Fibroblast of skin of right quadriceps (primary cell): ENCODE measurements at places on chromosomes 16 and 17.

DNA sequence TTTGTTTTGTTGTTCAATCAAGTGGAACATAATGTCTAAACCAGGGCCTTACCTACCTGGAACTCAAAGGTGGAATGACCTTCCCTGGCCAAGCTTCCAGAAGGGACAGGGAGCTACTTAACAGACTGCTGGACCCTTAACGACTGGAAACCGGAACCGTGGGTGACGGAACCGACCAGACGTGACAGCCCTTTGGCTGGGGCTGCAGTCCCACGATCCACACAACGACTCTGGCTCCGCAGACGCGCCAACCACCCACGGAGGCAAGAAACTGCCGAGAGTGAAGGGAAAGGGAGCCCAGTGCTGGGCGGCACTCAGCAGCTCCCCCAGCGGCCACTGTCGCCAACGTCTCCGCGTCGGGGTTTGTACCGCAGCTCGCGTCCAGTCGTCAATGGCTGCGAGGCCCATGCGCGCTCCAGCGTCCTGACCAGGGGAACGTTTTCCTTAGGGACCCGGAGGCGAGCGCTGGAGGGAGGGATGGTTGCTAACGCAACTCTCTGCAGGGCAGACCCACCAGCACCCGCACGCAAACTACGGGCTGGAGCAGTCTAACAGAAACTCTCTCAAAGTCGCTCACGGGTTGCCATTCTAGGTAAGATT lies 5.5 kb upstream of the KIF22 start:
- peak; percentile 58 for DNase-seq

- no peak for DNase-seq
Measured at GRCh38 chr17:63718988-63719387, 19.1 kb upstream of the LIMD2 start.

DNA sequence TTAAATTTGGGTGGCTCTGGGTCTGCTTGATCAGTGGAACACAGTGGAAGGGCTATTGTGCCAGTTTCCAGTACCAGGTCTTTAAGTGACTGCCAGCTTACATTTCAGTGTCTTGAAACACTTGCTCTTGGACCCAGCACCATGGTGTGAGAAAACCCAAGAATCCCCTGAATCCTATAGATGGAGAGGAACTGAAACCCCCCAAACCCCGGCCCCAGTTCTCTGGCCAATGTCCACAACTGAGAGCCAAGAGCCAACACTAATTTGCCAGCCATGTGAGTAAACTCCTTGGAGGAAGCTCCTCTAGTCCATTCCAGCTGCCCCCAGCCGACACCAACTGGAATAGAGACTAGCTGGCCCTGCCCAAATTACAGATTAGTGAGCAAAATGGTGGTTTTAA lies 2.4 kb upstream of the ARL2BP start:
- DNase-seq, result no peak

DNA sequence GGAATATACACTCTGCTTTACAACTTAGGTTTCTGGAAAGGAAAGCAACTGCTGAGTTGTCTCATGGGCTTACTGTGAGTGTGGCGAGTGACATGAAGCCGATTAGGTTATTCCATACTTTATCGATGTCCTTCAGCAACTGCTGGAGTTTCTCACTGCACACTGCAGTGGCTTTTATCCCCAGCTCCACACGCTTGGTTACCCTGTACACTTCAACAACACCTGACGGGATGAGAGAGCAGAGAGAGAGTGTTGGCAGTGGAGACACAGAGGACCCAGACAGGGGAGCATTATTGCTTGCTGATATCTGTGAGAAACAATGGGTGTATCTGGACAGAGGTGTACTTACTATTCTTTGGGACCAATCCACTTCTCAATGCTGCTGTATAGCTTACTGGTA lies 46.2 kb downstream of the DUSP14 start:
- no peak for DNase-seq

DNA sequence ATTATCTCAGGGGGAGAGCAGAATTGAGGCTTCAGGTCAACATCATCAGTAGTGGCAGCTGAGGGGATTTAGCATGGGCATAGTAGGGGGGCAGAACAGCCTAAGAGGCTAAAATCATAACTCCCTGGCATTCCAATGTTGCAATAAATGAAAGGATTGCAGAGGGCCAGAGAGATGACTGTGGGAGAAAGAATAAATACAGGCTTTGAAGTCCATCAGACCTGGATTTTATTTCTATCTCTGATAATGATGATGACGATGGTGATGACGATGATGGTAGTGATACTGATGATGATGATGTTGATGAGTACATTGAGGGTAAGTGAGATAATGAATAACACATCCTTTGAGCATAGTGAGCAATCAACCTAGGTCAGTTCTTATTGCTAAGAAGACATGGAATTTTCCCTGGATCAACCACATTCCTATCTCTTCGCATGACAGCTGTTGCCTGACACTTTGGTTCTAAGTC lies 107.4 kb upstream of the CDH11 start:
- DNase-seq, result peak; percentile 89

GRCh38 chr17:44334727-44335126 lies 10.1 kb upstream of the SLC25A39 start:
- no peak for DNase-seq

DNA sequence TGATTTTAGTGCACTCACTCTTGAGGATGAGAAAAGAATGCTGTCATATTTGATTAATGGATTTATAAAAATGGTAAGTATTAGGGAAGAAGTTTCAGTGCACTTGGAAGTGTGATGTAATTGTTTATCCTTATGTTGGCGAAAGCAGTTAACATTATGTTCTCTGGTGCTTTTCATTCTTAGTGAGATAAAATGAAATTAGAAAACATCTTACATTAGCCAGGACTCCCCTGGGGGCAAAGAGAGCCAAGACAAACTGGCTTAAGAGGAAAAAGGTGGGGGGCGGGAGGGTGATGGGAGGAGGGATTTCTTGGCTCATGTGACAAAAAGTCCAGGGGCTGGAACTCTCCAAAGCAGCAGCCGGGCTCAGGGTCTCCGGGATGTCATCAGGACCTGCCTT lies 73.2 kb downstream of the KNOP1 start:
- DNase-seq, result no peak

- no peak for DNase-seq
Measured at GRCh38 chr17:30576326-30576861, 99.2 kb downstream of the GOSR1 start.

DNA sequence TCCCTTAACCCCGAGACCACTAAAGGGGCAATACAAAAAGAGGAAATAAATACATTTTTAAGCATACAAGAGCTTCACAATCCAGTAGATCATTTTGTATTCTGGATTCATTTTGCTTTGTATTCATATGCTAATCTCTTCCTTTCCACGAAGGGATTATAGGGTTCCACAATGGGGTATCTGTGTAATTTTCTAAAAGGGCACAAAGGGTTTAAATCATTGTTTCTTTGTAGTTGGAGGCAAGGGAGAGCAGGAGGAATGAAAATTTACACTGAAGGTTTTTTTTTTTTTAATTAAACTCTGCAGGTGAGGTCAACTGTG lies 592 bp upstream of the NUFIP2 start:
- no peak for DNase-seq

DNA sequence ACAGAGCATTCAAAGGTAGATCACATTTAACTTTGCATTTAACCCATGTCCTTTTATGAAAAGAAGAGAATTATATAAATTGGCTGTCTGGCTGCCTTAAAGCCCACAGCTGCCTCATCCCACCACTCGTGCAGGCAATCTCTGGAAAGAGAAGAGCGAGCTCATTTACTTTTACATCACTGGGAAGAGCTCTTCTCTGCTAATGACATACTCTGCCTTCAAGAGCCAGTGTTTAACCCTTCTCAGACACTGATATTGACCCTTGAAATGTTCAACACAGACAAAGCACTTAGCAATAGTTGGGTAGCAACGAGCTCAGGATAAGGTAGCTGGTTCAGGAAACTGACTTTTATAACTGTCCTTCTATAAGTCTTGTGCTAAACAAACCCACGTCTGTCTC lies 6.8 kb downstream of the KRT38 start:
- no peak for DNase-seq

- no peak for DNase-seq
Measured at GRCh38 chr16:57013902-57014301, 24.5 kb downstream of the NLRC5 start.

- no peak for DNase-seq
Measured at GRCh38 chr16:14475370-14476139, 154.5 kb downstream of the PARN start.

DNA sequence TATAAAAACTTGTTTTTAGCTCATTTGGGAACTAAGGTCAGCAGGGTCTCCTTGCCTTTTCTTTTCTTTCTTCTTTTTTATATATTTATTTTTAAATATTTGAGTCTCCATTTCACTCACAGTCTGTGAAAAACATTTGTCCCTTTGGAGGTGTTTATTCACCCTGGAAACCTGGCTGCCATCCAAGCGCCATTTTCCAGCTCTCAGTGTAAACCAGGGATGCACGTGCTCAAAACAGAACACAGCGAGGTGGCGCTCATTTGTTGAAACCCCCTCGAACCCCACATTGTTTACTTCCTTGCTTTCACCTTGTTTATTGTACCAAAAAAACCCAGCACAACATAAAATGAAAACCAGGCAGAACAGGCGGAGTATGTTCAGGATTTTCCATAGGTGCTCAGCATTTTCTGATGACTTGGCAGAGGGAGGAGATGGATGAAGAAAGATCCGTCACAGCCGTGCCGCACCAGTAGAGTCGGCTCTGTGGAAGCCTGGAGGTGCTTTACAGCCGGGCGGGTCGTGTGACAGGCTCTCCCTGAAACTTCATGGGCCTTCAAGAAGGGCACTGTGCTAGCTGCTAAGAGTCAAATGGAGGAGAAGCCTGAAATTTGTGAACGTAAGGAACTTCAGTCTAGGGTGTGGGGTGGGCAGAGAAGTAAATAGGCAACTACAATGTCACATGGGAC lies 284.4 kb downstream of the FOXL1 start:
- DNase-seq, result no peak

- DNase-seq, result no peak
Measured at GRCh38 chr16:88910284-88911135, 44.0 kb upstream of the PABPN1L start.

- no peak for DNase-seq
Measured at GRCh38 chr16:2715966-2716885, 3.8 kb downstream of the PRSS27 start.

- DNase-seq, result no peak
Measured at GRCh38 chr16:25079637-25080378, 31.7 kb upstream of the LCMT1 start.

DNA sequence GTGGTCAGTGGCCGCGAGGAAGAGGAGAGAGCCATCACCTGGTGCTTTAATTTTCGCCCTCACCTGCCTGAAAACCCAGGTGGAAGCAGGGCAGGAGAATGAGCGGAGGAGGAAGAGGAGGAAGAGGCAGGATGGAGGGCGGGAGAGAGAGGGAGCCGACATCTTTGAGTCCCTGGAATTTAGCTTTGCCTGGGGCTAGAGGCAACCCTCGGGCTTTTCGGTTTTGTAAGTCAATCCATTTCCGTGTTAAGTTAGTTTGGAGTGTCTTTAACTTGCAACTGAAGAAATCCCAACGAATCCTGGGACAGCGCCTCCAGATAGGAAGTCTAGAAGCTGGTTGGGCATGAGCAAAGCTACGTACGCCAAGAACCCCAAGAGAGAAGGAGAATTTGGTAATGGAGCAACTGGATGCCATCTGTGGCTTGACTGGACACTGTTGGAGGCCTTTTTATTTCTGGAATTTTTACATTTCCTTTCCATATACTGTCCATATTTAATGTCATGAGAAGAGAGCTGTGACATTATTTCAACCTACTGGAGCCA lies 36.9 kb upstream of the ATP2A3 start:
- no peak for DNase-seq

DNA sequence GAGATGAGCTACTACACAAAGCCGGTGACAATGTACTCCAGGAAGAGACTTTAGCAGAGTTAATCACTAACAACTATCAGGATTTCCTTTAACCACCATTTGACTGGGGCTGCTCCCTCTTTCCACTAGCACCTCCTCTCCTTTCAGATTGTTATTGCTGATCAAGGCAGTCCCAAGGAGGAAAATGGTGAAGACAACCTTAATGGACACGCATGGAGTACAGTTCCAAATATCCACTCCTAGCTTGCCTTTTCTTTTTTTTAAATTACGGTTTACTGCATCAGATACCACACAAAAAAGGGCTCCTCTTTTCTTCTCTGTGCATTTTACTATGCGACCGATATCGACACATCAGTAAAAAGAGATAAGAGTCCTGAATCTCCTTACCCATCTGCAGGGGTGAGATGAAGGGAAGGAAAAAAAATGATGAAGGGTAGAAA lies 30.9 kb downstream of the FAM222B start:
- DNase-seq, result peak; percentile 12

DNA sequence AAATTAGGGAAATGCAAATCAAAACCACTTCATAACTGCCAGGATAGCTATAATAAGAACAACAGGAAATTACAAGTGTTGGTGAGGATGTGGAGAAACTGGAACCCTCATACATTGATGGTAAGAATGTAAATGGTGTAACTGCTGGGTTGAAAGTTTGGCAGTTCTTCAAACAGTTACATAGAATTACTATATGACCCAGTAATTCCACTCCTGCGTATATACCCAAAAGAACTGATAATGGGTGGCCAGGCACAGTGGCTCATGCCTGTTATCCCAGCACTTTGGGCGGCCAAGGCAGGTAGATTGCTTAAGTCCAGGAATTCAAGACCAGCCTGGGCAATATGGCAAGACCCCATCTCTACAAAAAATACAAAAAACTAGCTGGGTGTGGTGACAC lies 4.5 kb upstream of the CMTM4 start:
- DNase-seq, result no peak

GRCh38 chr16:20612551-20613480 lies 36.6 kb upstream of the ACSM2B start:
- no peak for DNase-seq

DNA sequence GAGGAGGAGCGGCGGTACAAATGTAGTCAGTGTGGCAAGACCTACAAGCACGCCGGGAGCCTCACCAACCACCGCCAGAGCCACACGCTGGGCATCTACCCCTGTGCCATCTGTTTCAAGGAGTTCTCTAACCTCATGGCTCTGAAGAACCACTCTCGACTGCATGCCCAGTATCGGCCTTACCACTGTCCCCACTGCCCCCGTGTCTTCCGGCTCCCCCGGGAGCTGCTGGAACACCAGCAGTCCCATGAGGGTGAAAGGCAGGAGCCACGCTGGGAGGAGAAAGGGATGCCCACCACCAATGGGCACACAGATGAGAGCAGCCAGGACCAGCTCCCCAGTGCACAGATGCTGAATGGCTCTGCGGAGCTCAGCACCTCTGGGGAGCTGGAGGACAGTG lies 2.8 kb downstream of the ZNF646 start:
- no peak for DNase-seq

GRCh38 chr17:32123782-32124181 lies 18.5 kb upstream of the RHOT1 start:
- peak; percentile 36 for DNase-seq

- no peak for DNase-seq
Measured at GRCh38 chr17:8953156-8953885, 12.2 kb downstream of the PIK3R5 start.

DNA sequence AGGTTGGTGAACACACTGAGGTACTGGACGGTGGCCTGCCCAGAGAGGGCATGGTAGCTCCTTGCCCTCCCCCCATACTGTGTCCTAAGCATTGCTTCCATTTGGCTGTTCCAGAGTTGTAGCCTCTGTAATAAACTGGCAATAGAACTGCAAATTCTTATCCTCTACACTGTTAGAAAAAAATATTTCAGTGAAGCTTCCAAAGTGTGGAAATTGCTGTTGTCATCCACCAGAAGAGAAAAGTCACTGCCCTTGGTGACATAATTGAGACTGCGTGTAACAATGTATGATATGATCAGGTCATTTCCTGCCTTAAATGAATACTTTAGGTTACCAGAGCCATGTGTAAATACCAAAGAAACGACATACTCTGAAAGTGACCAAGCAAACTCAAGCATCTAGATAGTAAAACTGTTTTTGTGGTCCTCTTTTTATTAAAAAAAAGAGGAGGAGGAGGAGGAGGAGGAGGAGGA lies 65.9 kb downstream of the CEP95 start:
- DNase-seq, result peak; percentile 70
